Stimulated activated CD8-positive, alpha-beta memory T cell treated with anti-CD3 and anti-CD28 coated beads, Interleukin-4, amount 100 ng/mL, for 4 hours (primary cell): ENCODE measurements at places on chromosomes 11 and 22.

DNA sequence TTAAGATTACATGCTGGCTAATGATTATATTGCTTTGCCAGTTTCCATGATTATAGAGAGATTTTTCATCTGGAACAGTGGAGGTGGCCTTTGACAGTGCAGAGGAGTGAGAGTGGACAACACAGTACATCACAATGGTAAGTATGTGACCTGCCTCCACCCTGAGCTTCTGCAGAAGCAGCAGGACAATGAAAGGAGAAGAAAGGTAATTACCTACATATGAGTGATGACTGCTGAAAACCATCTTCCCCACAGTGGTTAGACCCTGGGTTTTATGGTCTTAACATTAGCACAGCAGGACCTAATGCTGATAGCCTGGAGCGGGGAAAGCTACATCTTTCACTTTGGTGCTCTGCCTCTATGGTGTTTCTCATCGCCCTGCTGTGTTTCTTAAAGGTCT lies 454.7 kb upstream of the DDI1 start:
- DNase-seq = no peak

GRCh38 chr11:134471087-134471715 lies 59.2 kb upstream of the B3GAT1 start:
- no peak for DNase-seq

DNA sequence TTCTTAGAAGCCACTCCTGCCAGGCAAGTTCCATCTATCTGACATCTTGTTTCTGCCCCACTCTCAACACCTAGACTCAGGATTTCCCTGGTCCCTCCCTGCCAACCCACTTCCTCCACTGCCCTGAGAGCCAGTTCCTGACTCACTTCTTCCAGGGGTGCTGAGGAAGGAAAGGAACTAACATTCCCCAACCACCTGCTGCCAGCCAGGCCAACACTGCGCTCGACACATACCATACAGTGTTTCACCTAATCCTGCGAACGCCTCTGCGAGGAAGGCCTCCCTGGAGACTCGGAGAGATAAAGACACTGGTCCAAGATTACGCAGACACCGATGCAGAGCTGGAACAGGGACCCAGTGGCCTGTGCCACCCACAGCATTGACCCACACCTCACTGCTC lies 40.2 kb downstream of the MICAL3 start:
- DNase-seq = no peak

- no peak for DNase-seq
Observed at GRCh38 chr22:30985561-30986208, 16.6 kb downstream of the TUG1 start.

DNA sequence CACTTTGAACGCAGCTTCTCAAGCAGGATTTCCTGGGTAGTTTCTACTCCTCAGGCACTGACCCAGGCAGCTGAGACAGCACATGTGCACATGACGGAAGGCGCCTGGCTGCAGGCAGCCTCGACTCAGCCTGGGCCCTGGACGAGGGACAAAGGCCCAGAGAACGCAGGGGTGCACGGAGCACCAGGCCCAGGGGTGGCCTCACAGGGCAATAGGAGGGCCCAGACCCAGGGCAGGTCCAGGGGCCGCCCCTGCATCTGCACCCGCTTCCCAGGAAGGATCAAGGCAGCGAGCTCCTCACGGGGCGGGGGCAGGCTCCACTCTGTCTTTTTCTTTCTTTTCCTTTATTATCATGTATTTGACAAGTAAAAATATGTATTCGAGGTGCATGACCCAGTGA lies 208.4 kb downstream of the BRD1 start:
- DNase-seq = no peak
